ENCODE measurements at places on chromosomes 13 and 19.

GRCh38 chr19:48446579-48446978, 796 bp downstream of the GRWD1 start:
- DNase-seq: no peak

DNA sequence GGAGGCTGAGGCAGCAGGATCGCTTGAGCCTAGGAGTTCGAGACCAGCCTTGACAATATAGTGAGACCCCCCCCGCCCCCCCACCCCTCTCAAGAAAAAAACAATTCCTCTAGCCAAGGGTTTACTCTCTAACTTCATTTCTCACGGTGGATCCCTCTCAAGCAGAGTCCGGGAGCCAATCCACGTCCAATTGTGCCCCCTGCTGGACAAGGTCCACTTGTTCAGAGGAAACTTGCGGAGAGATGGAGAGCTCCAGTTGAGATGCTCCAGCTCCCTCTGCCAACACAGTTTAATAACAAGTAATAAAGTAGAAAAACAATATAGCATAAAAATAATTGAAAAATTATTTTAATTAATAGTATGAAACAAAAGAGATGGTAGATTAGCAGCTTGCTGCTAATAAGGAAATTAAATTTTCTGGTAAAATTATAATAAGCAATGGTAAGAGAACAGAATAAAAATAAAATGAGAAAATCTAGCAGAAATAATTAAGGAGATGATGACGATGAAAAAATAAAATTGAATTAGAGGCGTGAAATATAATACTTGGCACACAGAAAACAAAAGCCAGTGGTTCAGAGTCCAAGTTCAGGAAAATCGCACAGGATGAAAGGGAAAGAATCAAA, 14.5 kb upstream of the SIGLEC14 start:
- DNase-seq: peak; percentile 76

DNA sequence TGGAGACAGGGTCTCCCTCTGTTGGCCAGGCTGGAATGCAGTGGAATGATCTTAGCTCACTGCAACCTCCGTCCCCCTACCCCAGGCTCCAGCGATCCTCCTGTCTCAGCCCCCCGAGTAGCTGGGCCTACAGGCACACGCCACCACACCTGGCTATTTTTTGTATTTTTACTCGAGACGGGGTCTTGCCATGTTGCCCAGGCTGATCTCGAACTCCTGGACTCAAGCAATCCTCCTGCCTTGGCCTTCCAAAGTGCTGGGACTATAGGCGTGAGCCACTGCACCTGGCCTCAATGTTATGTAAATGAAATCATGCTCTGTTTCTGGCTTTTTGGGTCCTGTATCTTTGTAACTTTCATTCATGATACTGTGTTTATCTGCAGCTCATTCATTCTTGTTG, 8.1 kb upstream of the ZNF579 start:
- no peak for DNase-seq

- no peak for DNase-seq
Observed at GRCh38 chr13:73449252-73449651, 390.4 kb downstream of the KLF5 start.

- DNase-seq: no peak
Observed at GRCh38 chr13:78413887-78414553, 189.3 kb downstream of the POU4F1 start.

DNA sequence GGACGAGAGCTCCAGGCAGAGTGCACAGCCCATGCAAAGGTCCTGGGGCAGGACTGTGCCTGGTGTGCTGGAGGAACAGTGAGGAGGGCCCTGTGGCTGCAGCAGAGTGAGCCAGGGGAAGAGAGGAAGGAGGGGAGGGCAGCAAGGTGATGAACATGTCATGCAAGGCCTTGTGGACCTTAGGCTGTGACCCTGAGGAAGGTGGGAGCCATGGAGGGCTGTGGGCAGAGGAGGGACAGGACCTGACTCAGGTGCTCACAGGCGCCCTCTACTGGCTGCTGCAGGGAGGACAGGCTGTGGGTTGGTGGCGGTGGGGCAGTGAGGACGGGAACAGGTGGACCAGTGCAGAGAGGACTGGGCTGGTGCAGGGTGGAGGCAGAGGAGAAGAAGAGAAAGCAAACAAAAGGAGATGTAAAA, 170.3 kb downstream of the PTPRS start:
- DNase-seq: peak; percentile 69

- DNase-seq: no peak
Observed at GRCh38 chr13:113666329-113666670, 719 bp upstream of the GRK1 start.

GRCh38 chr19:32750441-32751055, 31.0 kb downstream of the TDRD12 start:
- no peak for DNase-seq

DNA sequence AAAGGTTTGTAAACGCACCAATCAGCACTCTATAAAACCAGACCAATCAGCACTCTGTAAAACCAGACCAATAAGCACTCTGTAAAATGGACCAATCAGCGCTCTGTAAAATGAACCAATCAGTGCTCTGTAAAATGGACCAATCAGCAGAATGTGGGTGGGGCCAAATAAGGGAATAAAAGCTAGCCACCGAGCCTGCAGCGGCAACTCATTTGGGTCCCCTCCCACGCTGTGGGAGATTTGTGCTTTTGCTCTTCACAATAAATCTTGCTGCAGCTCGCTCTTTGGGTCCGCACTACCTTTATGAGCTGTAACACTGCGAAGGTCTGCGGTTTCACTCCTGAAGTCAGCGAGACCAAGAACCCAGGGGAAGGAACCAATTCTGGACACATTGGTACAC, 28.0 kb downstream of the ZNF175 start:
- no peak for DNase-seq

GRCh38 chr19:16496613-16496983, 404 bp downstream of the C19orf44 start:
- no peak for DNase-seq

DNA sequence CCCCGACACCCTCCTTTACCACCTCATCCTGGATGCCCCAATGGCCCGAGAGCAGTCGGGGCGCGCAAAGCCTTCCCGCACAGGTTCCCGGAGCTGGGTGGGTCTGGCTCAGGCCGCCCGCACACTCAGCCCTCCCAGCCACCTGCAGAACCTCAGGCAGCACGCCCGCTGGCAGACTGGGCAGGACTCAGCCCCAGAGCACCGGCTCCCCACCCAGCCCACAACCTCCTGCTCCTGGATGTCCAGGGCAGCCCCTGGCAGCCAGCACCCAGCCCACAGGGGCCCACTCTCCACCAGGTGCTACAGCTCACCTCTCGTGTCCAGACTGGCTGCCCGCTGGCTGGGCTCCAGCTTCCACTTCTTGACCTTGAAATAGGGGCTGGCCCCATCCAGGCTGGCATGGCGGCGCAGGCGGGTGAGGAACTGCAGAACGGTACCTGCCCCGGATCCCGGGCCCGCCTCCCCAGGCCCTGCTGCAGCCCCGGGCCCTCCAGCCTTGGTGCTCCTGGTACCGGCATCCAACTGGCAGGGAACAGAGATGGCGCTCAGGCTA, 4.6 kb downstream of the CBARP start:
- DNase-seq: no peak

DNA sequence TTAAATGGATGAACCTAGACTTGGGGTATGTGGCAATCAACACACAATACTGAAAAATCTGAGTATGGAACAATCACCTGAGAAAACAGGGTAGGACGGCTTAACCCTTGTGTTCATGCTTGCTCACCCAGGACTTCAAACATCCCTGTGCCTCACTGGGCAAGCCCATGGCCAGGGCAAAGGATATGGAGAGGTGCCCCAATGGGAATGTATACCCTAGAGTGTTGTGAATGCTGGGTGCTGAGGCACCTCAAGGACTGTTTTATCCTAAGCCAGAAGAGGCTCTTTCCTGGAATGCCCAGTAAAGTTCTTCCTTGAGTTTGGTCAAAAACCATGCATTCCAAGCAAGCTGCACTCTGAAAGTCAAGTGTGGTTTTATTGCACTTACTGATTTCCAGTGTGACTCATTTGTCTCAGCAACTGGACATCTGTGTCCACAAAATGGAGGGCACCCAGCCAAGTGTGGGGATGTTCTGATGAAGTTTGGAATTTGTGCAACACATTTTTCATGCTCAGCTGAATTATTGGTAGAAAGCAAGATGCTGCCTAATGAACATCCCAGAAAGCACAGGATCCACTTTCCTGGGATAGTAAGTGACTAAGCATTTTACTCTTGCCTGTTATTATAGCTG, 531.3 kb downstream of the RFC3 start:
- no peak for DNase-seq

- DNase-seq: no peak
Observed at GRCh38 chr13:46379611-46380010, 7.4 kb downstream of the RUBCNL start.

DNA sequence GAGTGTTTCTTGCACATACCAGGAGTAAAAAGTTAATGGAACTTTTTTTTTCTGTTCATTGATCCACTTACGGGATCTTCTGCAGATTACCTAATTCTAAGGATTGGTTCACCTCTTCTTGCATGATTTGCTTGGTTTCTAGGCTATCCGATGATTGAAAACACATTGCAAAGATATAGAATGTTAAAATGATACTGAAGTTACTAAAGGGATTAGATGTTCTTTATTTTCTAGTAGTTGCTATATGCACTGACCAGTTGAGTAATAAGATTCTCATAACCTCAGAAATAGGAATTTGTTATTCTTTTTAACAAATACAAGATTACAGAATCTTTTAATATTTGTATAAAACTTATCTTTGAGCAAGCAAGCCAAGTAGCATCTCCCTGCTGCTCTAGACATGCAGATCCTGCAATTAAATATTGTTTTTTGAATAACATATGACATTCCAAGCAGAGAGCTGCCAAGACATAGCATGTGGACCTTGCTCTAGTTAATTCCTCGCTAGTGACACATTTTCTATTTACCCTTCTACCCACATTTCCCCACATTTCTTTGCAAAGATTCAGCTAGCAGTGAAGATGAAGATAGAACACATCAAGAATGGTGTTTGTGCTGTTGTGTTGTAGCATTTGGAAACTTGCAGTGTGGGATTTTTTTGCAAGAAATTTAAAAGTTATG, 51.7 kb upstream of the RNF113B start:
- DNase-seq: no peak

DNA sequence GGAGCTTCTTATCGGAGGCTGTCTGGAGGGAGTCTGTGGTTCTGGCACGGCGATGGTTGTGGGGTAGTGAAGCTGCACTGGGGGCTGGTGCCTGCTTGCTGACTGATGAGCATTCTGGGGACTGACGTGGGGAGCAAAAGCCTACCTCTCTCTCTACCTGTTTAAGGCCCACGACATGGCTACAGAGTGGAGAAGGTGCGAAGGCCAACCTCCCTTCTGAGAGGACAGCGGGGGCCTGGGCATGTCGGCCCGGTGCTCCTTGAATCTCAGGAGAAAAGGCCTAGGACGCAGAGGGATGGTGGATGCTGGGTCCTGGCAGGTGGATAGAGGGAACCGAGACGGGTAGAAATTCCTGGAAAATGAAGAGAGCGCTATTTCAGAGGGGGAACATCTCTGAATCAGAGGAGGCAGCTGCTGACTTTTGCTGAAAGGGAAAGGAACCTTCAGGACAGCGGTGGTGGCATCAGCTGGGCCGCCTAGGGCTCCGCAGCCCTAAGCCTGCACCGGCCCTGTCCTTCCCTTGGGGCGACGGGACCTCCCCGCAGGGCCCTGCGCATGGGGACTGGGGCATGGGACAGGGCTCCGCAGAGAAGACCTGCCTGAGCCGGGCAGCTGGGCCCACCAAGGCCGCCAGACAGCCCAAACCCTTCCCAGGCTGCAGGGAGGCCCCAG, 35.0 kb upstream of the MEDAG start:
- DNase-seq: no peak

GRCh38 chr13:110726726-110727125, 13.2 kb downstream of the ING1 start:
- DNase-seq: peak; percentile 77

GRCh38 chr13:75008926-75009325, 473.0 kb downstream of the TBC1D4 start:
- DNase-seq: no peak

GRCh38 chr19:43934055-43934984, 762 bp downstream of the ZNF45 start:
- DNase-seq: no peak

DNA sequence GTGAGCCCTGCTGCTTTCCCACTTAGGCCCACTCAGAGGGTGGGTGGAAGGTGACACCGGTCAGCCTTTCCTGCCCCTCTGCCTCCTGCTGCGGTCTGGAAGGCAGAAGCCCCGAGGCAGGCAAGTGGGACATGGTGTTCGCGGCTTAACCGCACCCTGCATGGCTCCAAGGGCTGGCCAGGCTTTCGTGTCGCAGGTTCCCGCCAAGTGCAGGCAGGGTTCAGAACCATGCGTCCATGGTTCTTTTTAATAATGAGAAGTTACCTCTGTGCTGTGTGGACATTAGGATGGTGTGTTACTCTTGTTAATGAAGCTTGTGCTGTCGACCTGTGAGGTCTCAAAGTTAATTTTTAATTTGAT, 986 bp downstream of the DGKH start:
- no peak for DNase-seq

DNA sequence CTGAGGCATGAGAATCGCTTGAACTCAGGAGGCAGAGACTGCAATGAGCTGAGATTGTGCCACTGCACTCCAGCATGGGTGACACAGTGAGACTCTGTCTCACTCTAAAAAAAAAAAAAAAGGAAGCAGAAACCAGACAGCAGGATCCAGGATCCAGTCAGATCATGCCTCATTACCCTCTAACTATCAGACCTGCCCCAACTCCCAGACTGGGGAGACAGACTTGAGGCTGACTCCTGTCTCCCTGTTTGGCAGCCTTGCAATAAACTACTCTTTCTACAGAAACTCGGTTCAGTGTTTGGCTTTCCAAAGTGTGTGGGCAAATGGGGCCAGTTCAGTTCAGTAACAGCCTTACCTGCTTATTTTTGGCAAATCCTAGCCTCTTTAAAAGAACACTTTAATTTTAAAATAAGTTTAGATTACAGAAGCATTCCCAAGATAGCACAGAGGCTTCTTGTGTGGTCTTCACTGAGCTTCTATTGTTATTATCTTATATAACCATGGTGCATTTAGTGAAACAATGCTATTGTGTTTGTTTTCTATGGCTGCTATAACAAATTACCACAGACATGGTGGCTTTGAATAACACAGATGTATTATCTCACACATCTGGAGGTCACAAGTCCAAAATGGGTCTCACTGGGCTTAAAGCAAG, 18.5 kb downstream of the RASL11A start:
- DNase-seq: no peak

DNA sequence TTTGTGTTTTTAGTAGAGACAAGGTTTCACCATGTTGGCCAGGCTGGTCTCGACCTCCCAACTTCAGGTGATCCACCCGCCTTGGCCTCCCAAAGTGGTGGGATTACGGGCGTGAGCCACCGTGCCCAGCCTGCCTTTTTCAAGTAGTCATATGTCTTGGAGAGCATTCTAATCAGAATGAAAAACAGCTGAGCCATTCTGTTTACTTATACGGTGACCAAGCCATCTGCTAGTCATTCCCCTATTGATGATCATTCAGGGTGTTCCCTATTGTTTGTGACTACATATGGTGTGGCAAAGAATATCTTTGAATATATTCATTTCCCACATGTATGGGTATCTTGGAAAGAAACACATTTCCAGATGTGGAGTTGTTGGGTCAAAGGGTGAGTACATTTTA, 17.2 kb downstream of the BLOC1S3 start:
- DNase-seq: no peak
